PC-9 (cell line): ENCODE measurements at places on chromosomes 3 and 15. TPM values are rescaled to one million over a fixed set of nuclear protein-coding genes. Genes with fewer than 3 reads are reported as not detected.

The SHC4 gene
- 0.18 and 0.44 TPM in 2 replicates for total RNA-seq

The SLC22A13 gene
- total RNA-seq = 0.40 and 0.44 TPM in 2 replicates

The SLC9C1 gene
- not detected in 2 replicates for total RNA-seq

DNA sequence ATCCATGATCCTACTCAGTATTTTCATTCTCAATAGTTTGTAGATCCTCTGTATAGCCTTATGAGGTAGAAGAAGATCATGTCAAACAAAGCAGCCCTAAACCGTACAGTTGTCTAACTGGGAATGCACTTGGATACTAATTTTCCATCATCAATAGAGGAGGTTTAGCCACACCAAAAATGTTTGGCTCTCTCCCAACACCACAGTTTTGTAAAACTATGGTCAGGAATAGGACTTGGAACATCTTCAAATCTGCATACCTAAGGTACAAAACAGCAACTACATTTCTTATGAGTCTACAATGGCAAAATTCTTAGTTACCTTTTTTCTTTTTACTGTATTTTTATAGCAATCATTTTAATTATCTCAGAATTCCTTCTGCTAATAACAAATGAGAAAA lies 1001.6 kb downstream of the ROBO2 start:
- no peak for DNase-seq

GRCh38 chr3:126538316-126538715 lies 14.4 kb downstream of the CHST13 start:
- no peak for DNase-seq

DNA sequence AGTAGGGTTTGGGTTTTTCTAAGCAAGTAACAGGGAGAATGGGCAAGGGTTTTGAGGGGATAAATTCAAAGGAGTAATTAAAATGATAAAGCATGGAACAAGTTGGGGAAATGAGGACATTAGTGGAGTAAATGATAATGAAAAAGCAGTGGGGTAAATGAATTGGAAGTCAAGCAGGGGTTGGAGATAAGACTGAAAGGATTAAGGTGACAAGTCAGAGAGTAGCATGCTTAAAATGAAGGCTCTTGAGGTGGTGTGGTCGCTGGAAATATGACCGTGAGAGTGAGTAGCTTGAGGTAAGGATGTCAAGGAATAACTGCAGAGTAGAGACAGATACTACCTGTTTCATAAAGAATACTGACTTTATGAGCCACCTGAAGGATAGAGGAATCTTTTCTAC lies 408.5 kb downstream of the TBC1D5 start:
- DNase-seq = no peak

GRCh38 chr3:123258359-123258758 lies 56.6 kb downstream of the SEC22A start:
- no peak for DNase-seq

GRCh38 chr15:57034613-57035012 lies 116.2 kb downstream of the TCF12 start:
- no peak for DNase-seq

DNA sequence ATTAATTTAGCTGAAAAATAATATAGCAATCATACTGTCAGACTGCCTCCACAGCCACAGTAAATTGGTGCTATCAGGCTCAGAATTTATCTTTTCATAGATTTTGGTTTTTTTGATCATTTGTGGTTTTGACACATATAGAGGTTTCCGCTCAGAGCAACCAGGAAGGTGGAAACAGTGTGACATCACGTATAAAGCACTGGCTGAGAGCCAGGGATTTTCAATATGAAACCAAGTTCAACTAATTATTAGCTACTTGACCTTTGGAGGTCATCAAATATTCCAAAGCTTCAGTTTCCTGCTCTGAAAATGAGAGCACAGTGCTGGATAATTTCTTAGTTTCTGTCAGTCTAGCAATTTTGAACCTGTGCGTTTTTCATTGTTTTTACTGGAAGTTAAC lies 433.8 kb upstream of the SUCLG2 start:
- no peak for DNase-seq

- DNase-seq = no peak
Measured at GRCh38 chr3:27194861-27195483, 174.2 kb downstream of the NEK10 start.

DNA sequence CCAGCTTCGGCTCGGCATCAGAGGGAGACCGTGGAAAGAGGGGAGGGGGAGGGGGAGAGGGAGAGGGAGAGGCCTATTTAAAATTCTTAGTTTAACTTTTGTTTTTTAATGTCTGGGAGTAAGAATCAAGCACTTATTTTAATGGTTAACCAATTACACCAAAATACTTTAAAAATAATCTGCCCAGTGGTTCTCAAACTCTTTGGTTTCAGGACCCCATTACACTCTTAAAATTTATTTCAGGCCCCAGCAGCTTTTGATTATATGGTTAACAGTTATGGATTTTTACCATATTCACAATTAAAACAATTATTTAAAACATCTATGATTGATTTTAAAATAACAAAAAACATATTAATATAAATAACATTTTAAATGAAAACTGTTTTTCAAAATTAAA lies 44.5 kb downstream of the NKIRAS1 start:
- DNase-seq = no peak

DNA sequence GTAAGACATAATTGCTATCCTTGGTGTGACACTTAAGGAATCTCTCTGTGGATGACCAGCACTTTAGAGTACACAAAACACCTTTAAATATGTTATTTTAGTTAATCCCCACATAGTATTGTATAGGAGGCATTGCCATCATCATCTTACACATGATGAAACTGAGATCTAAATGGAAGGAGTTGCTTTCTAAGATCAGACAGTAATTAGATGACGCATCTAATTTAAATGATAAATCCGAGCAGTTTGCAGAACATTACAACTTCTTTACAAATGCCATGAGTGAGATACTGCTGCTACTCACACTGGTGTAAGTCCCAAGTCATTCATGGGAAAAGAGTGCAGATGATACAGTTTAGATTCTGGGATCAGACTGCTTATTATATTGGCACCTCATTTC lies 431.9 kb downstream of the MFSD1 start:
- DNase-seq = no peak

DNA sequence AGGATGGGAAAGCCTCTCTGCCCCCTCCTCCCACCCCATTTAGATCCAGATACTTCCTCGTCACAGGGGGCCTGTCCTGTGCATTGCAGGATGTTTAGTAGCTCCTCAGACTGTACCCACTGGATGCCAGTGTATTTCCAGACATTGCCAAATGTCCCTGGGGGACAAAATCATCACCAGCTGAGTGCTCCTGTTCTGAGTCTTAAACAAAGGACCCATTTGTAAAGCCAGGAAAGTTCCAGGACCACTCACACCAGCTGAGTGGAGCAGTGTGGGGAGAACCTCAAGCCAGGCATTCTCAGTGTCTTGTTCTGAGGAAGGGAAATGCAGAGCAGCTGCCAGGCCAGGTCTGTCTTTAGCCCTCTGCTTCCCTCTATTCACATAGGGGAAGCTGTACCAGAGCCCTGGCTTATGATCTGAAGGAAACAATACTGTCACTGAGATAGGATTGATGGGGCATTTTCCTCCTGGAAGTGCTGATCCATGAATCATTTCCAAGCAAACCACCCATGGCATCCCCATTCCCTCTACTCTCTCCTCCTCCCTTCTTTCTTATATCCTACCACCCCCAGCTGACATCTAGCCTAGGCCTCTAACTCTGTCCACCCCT lies 67.4 kb upstream of the MEX3B start:
- no peak for DNase-seq
